DMS153 (cell line): ENCODE measurements at places on chromosomes 2 and 18.
A peak's percentile ranks its signal among the peaks of the same experiment; 100 is the strongest.

GRCh38 chr2:113972766-113973165 lies 82.9 kb downstream of the ACTR3 start:
- no peak for DNase-seq

DNA sequence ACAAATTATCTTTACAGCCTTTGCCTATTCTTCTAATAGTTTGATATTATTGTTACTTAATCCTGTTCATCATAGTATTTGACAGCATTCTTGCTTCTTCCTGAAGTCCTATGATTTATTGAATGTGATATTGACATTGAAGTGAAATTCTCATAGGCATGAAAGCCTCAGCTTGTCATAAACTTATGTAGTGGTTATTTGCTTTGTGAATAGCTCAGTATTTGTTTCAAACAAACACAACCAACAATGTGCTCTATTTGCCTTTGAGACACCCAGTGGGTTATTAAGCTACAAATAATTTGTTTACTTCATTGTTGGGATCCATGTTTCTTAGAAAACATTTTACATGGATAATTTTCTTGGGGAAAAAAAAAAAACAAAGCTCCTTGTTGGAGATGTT lies 57.2 kb downstream of the TTC39C start:
- DNase-seq, result peak; percentile 35

GRCh38 chr18:27184115-27185024 lies 738 bp downstream of the CHST9 start:
- no peak for DNase-seq

DNA sequence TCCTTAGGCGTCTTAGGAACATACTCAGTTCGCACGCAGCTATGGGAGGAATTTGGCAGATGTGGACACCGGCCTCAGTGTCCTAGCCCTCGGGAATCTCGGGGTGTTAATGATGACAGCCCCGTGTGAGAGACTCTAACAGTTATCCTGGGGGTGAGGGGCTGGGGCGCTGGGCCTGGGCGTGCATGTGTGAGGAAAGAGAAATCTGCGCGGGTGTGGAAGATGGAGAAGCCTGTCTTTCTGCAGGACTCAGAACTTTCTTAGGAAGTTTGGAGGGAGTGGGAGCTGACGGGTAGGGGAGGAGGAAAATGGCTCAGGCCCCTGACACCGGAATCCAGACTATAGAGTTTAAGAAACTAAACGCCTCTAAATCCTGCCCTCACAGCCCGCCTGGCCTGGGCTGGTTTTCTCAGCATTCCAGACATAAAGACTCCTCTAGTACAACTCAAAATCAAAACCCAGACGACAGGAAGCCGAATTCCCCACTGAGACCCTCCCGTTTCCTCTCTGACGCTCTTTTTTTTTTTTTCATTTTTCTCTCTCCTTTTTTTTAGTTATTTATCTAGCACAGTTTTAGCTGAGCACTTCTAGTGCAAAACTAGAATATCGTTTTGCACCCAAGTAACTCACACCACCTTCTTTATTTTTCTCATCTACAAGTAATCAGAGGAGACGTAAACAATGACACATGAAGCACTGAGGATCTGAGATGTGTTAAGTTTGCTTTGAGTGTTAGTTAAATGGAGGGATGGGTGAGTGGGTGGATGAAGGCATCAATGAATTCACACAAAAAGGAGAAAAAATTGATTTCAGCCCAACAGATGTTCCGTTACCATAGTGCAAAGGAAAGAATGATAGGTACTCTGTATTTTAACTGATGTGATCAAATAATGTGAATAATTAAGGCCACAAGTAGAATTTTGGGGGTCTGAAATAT lies 1.2 kb upstream of the HAAO start:
- no peak for DNase-seq

- peak; percentile 89 for DNase-seq
Measured at GRCh38 chr2:173571021-173571821, 216.5 kb downstream of the CDCA7 start.

GRCh38 chr2:38446906-38447561 lies 70.0 kb upstream of the ATL2 start:
- no peak for DNase-seq

- no peak for DNase-seq
Measured at GRCh38 chr2:24076849-24077534, 866 bp upstream of the SF3B6 start.

- DNase-seq, result no peak
Measured at GRCh38 chr18:67035026-67035425, 431.1 kb upstream of the CDH19 start.

GRCh38 chr2:180257247-180257646 lies 250.2 kb upstream of the CWC22 start:
- no peak for DNase-seq

GRCh38 chr2:133780099-133780996 lies 212.1 kb upstream of the NCKAP5 start:
- DNase-seq, result peak; percentile 54

DNA sequence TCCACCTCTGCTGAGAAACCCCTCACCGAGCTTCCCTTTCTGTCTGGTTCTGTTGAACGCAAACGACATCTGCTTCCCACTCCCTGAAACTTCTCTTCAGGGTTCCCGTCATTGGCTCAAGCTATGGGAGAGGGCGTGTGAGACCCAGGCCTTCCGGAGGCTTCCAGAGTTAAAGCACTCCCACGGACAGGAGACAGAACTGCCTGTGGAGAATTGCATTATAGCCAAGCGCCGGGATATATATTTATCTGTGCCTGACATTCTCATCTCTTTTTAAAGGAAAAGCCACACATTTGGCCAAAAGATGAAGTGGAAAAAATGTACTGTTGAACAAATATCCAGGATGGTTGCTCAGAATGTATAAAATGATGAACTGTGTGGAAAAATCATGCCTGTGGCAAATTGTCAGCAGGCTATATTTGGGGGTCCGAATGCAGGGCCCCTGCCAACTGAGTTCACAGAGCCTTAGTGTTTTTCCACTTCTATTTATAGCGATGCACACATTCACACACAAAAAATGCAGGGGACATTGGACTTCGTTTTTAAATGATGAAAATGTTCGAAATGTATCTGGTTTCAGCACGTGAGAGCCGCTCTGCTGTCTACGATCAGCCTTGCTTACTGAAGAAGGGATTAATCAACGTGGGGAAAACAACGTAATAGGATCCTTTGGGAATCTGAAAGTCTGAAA lies 59.5 kb downstream of the E2F6 start:
- no peak for DNase-seq

DNA sequence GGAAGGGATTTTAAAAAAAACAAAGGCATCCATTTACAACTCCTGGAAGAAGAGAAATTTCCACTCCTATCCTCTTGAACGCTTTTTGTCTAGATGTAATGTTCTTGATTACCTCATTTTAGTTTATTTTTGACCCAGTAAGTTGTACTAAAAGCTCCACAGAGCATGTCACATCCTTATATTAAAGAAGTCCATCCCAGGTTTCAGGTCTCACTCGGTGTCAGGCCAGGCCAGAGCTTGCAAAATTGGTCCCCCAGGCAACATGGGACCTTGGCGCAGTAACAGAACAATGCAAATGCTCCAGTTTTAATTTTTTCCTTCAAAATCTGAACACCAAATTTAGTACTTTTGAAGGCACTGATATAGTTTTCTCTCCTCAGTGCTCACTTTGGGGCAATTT lies 218.4 kb upstream of the REV1 start:
- DNase-seq, result no peak

DNA sequence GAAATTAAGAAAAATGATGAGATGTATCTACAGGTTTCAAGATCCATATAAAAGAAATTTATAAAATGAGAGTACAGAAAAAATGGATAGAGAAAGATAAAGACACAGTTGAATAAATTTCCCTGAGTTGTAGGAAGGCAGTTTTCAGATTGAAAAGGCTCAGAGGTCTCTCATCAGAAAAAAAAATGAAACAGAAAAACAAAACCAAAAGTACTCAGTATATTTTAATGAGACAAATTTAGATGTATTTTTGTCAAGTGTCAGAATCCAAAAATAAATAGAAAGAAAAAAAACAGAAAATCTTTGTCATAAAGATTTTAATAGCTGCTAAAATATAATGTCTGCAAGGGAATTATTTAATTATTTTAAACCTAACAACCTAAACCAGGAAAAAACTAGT lies 520.5 kb downstream of the KCNJ3 start:
- DNase-seq, result no peak

DNA sequence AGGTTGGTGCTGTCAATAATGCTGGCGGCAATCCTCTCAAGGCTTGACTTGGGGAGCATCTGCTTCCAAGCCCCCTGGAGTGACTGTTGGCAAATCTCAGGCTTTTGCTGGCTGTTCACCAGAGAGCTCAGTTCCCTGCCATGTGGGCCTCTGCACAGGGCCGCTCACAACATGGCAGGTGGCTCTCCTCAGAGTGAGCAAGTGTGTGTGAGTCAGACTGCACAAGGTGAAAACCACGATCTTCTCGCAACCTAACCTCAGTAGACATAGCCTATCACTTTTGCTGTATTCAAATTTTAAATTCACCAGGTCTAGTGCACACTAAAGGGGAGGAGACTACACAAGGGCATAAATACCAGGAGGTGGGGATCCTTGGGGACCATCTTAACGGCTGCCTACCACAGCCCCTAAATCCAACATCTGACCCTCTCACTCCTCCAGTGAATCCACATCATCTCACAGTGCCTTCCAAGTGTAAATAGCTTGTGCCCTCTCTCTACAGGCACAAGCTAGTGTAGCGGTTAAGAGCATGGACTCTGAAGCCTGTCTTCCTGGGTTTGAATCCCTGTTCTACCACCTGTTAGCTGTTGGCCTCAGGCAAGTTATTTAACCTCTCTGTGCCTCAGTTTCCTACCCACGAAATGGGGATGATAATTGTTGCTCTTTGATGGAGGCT lies 187.7 kb upstream of the CXCR4 start:
- DNase-seq, result no peak

DNA sequence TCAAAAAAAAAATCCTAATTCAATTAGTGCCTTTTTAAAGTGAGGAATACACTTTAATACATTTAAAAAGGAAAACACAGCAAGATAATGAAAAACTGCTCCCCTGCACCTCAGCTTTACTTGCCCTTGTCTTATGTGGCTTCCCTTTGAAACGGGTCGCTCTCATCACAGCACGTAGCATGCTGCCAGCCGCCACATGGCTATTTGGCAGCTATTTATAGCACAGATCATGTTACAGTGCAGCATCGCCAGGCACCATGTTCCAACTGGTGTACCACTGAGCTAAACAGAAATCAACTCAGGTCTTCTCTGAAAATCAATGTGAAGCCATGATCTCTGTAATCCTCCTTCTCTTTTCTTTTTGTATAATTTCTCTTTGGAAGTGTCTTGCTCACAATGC lies 65.1 kb downstream of the TMEM182 start:
- DNase-seq, result peak; percentile 77
